Stimulated activated CD4-positive, alpha-beta T cell treated with anti-CD3 and anti-CD28 coated beads, Interleukin-4, amount 100 ng/mL, for 4 hours (primary cell): ENCODE measurements at places on chromosomes 3 and 15.

- DNase-seq, result no peak
Measured at GRCh38 chr3:9399746-9400145, 2.3 kb downstream of the SETD5 start.

- no peak for DNase-seq
Measured at GRCh38 chr15:56038015-56038414, 44.6 kb upstream of the NEDD4 start.

DNA sequence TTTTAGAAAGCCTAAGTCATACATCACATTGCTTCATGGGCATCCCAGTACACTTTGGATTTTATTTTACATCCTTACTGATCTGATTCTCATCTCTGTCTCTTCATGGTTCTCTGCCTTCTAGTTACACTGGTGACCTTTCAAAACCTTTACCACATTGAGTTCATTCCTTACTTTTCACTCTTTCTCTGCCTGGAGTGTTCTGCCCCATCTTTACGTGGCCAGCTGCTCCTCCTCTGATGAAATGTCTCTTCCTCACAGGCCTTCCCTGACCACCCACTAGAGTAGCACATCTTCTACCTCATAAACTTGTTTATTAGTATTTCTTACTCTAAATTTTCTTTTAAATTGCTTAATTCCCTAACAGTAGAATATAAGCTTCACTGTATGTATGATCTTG is 17.7 kb downstream of the CTNNB1 start:
- no peak for DNase-seq

DNA sequence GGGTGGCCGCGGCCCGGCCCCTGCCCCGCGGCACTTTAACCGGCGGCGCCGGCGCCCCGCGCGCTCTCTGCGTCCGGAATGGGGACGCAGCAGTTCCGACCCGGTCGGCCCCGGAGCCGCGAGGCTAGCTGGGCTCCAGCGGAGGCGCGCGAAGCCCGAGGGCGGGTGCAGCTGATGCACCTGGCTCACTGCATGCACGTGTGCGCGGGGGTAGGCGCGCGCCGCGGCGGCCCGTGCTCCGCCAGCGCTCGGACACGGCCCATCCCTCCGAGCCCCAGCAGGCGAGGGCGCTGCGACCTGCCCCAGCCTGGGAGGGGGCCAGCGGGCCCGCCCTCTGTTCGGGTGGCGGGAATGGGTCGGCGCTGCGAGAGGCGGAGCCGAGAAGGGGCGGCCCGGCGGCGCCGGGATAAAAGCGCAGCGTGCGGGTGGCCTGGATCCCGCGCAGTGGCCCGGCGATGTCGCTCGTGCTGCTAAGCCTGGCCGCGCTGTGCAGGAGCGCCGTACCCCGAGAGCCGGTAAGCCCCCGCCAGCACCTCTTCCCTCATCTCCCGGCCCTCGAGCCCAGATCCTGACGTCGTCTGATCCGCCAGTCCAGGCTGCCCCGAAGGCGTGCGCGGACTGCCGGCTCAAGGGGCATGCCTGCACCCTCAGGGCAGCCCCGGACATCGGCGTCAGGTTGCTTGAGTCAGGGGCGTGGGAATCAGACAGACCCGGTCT is at the start of the genes CHDH and IL17RB:
CHDH (minus strand) TSS at position 286 of the 717 bp plus-strand sequence. CDS start 22,411 bp downstream, outside the sequence.
IL17RB (plus strand) TSS at position 435 of the 717 bp plus-strand sequence; CDS start at position 456, 21 bp downstream.
- DNase-seq, result no peak

DNA sequence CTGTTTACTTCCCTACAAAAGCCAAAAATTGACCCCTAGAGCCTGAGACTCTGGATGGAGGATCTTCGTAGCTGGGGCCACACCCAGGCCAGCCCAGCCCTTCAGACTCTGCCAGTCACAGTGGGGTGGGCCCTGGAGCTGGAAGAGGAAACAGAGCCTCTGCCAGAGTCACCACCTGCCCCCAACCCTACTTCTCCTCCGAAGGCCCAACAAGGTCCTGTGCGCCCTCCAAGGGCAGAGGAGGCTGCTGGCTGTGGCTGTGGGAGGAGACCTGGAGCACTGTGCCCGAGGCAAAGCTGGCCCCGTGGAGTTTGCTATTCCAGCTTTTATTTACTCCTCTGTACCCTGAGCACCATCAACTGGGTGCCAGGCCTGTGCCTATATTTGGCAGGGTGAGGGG is 19.0 kb downstream of the CISH start:
- no peak for DNase-seq

DNA sequence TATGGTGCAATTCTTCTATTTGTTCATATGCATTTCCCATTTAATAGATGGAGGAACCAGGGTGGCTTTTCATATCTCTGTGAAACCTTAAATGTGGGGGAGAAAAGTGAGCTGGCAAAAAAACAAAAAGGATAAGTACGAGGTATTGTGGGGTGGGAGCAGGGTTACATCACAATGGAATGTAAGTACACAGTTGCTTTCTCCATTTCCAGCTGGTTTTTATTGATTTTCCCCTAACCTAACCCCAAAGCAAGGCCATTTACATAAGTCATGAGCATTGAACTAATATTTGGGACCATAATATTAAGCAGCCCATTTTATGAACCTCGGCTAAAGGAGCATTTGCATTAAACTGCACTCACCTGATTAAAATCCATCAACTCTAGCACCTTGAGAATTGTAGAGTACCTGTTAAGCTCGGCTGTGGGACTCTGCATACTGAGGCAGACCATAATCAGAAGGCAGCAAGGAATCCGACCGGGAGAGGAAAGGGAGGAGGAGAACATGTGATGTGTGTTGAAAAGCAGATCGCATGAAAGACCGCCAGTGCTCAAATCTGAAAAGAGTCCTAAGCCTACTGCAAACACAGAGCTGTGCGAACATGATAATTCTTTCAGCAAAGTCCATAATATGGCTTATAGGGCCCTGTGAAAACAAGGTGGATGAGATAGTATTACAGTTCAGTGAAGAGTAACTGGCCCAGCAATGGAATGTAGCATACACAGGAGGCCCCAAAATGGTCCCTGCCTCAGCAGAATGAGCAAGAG is 513.4 kb downstream of the FHIT start:
- no peak for DNase-seq

DNA sequence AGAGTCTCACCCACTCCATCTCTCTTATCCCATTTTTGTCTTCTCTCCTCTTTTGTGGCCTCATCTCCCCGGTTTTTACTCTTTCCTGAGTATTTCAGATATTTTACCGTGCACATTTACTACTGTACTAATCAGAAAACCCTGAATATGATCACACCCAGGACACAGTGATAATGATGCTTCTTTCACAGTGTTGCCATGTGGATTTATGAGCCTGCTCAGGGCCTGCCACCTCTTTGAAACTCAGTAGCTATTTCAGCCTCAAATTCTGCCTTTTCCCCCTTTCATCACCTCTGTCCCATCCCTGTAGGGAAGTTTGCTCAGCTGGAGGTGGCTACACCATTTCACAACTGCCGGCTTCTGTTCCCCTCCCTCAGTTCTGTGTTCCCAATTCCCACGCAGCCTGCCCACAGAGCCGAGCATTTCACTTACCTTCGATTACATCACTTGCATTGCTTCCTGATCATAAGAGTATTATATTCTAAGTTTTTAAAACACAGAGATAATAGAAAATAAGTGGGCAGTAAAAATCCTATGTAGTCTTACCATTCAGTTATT is 33.2 kb downstream of the ARNT2 start:
- DNase-seq, result no peak

DNA sequence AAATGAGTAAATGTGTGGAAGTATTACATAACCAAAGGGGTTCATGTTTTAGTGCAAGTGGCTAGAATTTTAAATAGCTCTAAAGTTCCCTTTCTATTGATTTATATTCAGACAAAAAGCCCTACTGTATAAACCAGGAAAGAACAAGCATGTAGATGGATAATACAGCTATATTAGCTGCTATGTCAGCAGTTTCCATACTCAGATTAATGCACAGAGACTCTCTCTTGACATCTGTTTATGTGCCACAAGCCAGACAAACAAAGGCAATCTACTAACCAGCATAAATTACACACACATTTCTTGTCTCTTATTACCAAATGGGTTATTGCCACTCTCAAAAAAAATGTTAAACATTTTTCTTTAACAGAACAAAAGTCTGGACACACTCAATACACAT is 760.1 kb upstream of the NECTIN3 start:
- no peak for DNase-seq

DNA sequence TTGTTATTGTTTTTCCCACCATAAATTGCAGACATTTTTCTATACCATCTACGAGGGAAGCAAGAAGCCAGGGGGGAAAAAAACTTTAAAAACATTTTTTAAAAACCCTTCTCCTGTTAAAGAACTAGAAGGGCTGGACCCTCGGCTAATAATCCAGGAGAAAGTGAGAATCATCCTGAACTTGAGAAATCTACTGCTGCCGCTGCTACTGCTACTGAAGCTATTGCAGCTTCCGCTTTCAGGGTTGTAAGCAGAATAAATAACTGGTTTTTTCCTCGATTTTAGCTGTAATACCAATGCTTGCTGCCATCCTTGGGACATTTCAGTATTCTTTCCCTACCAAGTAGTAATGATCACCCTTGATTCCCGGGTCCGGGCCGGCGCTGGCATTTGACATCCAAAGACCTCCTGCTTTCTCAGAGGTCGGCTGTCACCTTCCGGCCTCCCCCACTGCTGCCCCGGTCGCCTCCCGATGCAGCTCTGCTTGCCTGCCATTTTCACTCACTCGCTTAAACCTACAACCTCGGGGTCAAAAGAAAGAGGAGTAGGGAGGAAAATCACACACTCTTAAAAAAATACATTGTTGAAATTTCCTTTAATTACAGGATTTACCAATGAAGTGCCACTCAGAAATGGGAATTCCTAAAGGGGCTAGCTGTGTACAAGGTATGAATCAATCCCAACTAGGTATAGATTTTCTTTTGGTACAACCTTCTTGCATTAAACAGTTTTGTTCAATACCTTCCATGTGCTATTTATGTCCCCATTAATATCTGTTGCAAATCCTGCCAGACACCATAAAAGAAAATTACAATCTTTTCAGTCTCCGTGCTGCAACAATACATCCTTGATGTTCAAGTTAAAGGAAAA is 674 bp upstream of the MECOM start:
- no peak for DNase-seq

GRCh38 chr3:46093966-46094365 is 66.7 kb upstream of the XCR1 start:
- DNase-seq, result no peak

- DNase-seq, result no peak
Measured at GRCh38 chr3:192899540-192899982, 18.1 kb downstream of the MB21D2 start.

DNA sequence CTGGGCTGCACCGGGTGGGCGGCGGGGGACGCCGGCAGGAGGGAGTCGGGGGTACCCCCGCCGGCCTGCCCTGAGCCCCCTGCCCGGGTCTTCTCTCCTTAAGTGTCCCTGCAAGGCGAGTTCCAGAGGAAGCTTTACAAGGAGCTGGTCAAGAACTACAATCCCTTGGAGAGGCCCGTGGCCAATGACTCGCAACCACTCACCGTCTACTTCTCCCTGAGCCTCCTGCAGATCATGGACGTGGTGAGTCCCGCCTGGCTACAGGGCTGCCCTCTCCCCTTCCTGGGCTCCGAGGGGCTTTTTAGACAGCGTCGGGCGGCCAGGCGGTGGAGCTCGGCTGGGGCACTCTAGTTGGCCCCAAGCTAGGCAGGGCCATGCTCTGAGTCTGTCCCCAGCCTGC is 480 bp downstream of the CHRNA7 start:
- no peak for DNase-seq

GRCh38 chr3:172171396-172172075 is 132.2 kb downstream of the FNDC3B start:
- no peak for DNase-seq

- DNase-seq, result no peak
Measured at GRCh38 chr3:140007911-140008869, 73.2 kb downstream of the CLSTN2 start.

GRCh38 chr3:194739498-194740284 is 54.0 kb downstream of the FAM43A start:
- DNase-seq, result no peak

GRCh38 chr3:77320514-77320913 is 280.6 kb downstream of the ROBO2 start:
- no peak for DNase-seq

- no peak for DNase-seq
Measured at GRCh38 chr3:69791106-69791505, 51.8 kb downstream of the MITF start.

- no peak for DNase-seq
Measured at GRCh38 chr15:64158363-64159134, 4.3 kb downstream of the PPIB start.

DNA sequence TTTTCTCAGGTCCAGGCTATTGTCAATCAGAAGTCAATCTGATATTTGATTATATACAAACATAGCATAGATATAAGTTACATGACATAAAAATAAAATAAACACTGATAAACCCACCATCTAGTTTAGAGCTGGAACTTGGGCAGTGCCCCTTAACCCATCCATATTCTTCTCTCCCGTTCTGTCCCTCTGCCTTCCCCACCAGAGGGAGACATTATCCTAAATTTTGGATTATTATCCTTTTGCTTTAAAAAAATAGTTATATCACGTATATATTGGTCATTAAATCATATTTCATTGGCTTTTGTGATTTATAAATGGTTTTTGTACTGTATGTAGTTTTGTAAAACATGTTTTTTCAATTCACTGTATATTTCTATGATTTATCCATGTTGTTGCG is 107.9 kb downstream of the GMPS start:
- no peak for DNase-seq

GRCh38 chr3:42051384-42052131 is 39.6 kb upstream of the TRAK1 start:
- no peak for DNase-seq

- no peak for DNase-seq
Measured at GRCh38 chr3:137163958-137164357, 206.2 kb downstream of the IL20RB start.

GRCh38 chr3:66110840-66111239 is 72.1 kb upstream of the MAGI1 start:
- no peak for DNase-seq
